ENCODE measurements at places on chromosomes 1 and 21. TPM values are rescaled to one million over a fixed set of nuclear protein-coding genes. Genes with fewer than 3 reads are reported as not detected.

Gene TSPAN2
- total RNA-seq, result 0.83 TPM

Gene WNT9A
- 0.18 TPM for total RNA-seq

- H3K4me3 ChIP-seq, result no peak overlapping the region
- no peaks in the 10 kb centered on the region for H3K36me3 ChIP-seq
- H3K4me1 ChIP-seq, result peaks cover 5% of the 10 kb centered on the region
- no peak overlapping the region for H3K27ac ChIP-seq
- no peak for DNase-seq
Observed at GRCh38 chr1:167718914-167719691, 2.7 kb upstream of the MPZL1 start.

GRCh38 chr1:244236101-244236500, 185.0 kb downstream of the ZBTB18 start:
- no peak overlapping the region for H3K4me3 ChIP-seq
- H3K36me3 ChIP-seq, result no peaks in the 10 kb centered on the region
- peaks cover 13% of the 10 kb centered on the region for H3K4me1 ChIP-seq

GRCh38 chr1:67750691-67751054, 65.7 kb downstream of the GADD45A start:
- no peaks in the 10 kb centered on the region for H3K27me3 ChIP-seq
- no peak overlapping the region for H3K4me3 ChIP-seq
- peaks cover 4% of the 10 kb centered on the region for H3K36me3 ChIP-seq
- H3K27ac ChIP-seq, result peak overlapping the region; percentile 6
- no peak for DNase-seq

GRCh38 chr1:183138301-183138700, 47.8 kb upstream of the LAMC2 start:
- H3K4me1 ChIP-seq, result peaks cover 8% of the 10 kb centered on the region
- H3K27me3 ChIP-seq, result no peaks in the 10 kb centered on the region
- peaks cover 46% of the 10 kb centered on the region for H3K36me3 ChIP-seq
- no peak overlapping the region for H3K4me3 ChIP-seq
